ENCODE measurements at places on chromosomes 12 and 14.

GRCh38 chr14:80049055-80049454, 162.2 kb downstream of the DIO2 start:
- DNase-seq: no peak

- DNase-seq: no peak
Measured at GRCh38 chr14:87508333-87508732, 484.6 kb downstream of the GALC start.

- no peak for DNase-seq
Measured at GRCh38 chr14:93941293-93941910, 14.3 kb downstream of the FAM181A start.

- DNase-seq: no peak
Measured at GRCh38 chr14:22095860-22096513, 422.4 kb upstream of the OR4E1 start.
